ENCODE measurements at places on chromosomes 3 and 15.

- no peak for DNase-seq
Measured at GRCh38 chr15:40543631-40544294, 21.1 kb downstream of the CCDC32 start.

DNA sequence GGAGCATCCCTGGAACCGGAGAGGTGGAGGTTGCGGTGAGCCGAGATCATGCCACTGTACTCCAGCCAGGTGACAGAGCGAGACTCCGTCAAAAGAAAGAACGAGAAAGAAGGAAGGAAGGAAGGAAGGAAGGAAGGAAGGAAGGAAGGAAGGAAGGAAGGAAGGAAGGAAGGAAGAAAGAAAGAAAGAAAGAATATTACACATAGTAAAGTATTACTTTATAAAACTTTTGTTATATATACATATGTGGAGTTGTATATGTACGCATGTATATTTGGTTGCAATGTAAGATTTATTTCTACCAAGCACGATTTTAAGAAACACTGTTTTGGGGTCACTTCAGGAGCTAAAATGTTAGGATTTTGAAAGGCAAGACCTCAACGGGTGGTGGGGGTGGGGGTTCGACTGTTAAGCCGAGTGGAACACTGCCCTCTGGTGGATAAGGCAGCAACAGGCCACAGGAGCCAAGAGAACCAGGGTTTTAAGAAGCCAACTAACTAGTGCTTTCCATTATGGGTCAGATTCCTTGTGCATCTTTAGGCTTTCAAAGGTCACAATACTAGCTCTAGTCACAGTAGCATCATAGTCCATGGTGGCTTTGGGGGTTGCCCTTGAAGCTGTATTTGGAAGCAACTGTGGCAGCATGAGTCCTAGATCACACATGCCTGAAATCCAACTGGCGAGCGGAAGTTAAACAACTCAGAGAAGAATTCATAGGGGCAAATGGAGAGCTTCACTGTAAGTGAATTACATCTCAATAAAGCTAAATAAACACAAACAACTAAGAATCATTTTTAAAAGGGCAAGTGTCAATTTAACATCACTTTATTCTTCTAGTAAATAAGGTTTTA lies 22.5 kb downstream of the GLB1 start:
- DNase-seq = peak; percentile 47

GRCh38 chr3:11739706-11740105 lies 96.0 kb upstream of the VGLL4 start:
- no peak for DNase-seq

DNA sequence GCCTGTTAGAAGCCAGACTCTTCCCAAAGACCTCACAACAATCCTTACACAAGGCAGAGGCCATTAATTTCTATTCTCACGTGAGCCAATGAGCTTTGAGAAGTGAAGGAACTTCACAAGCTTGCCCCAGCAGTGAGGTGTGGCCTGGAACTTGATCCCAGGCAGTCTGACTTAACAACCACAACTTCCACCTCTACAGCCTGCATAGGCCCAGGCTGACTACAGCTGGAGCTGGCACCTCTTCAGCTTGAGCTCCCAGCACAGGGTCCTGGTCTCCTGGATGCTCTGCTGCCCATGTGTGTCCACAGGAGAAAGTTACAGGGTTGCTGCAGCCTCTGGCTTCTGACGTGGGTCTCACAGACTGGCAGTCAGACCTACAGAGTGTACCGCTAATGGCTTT lies 111.0 kb downstream of the ERC2 start:
- DNase-seq = no peak

- no peak for DNase-seq
Measured at GRCh38 chr15:95825208-95825607, 505.3 kb upstream of the NR2F2 start.

GRCh38 chr3:97948351-97949109 lies 23.7 kb downstream of the RIOX2 start:
- no peak for DNase-seq

GRCh38 chr3:52440249-52440551 lies 4.7 kb downstream of the SEMA3G start:
- DNase-seq = no peak

Measured in stimulated activated CD8-positive, alpha-beta memory T cell treated with anti-CD3 and anti-CD28 coated beads, Interleukin-4, amount 100 ng/mL, for 1 hour (primary cell).